ENCODE measurements at places on chromosomes 12 and 14.

DNA sequence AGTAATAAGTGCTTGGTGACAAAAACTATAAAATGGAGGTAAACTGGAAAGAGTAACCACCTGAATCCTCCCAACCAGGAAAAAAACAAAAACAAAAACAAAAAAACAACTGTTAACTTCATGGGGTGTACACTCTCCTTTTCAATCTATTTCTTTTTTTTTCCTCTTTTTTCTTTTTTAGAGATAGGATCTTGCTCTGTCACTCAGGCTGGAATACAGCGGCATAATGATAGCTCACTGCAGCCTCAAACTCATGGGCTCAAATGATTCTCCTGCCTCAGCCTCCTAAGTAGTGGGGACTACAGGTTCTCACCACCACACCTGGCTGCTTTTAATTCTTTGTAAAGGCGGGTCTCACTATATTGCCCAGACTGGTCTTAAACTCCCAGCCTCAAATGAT is 76.8 kb downstream of the PHLDA1 start:
- DNase-seq, result no peak

GRCh38 chr12:24997496-24997895 is 48.6 kb upstream of the BCAT1 start:
- DNase-seq, result no peak

GRCh38 chr14:89374908-89375307 is 42.1 kb downstream of the FOXN3 start:
- no peak for DNase-seq

DNA sequence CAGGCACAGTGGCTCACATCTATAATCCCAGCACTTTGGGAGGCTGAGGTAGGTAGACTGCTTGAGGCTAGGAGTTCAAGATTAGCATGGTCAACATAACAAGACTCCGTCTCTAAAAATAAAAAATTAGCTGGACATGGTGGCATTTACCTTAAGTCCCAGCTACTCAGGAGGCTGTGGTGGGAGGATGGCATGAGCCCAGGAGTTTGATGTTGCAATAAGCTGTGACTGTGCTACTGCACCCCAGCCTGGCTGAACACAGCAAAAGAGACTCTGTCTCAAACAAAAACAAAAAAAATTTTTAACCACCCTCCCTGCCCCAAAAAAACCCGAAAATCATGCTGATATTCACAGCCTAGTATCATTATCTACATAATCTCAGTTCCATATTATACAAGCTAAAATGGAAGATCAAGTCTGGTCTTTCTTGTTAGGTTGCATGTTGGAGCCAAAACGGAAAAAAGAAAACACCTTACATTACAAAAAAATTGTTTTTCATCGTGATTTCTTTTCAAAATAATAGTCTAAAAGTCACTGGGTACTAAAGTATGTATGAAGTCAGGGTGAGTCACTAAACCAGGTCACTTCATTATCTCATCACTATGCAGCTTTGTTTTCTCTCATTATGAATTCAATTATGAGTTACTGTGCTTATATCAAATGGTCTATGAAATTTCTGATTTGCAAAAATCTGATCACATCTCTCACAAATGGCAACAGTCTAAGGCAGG is 13.8 kb downstream of the GXYLT1 start:
- no peak for DNase-seq

DNA sequence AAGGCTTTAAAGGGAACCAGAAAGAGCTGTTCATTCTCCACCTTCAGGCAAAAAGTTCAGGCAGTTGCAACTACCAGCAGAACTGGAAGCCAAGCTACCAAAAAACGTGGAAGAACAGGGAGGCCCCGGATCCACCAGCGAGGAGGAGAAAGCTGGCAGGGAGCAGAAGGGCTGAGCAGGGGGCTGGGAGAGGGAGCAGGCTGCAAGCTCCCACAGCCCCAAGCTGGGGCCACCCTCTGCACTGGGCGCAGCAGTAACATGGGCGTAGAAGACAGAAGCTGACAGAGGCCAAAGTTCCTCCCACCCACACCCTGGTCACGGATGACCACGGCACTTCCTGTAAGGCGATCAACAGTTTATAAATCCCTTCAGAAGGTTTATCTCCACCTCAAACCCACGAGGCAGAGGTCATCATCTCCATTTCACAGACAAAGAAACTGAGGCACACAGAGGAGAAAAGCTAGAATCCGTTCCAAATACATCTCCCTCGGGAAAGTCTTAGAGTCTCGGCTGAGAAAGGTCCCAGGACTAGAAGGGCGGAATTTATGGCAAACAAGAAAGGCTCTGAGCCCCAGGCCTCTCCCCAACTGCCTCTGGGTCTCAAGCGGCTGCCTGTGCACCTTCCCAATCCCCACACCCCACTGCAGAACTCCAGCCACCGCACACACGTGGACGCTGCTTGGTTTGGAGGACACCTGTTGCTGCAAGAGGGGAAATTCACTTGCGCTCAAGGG is 1.8 kb downstream of the CCDC85C start:
- peak; percentile 20 for DNase-seq

DNA sequence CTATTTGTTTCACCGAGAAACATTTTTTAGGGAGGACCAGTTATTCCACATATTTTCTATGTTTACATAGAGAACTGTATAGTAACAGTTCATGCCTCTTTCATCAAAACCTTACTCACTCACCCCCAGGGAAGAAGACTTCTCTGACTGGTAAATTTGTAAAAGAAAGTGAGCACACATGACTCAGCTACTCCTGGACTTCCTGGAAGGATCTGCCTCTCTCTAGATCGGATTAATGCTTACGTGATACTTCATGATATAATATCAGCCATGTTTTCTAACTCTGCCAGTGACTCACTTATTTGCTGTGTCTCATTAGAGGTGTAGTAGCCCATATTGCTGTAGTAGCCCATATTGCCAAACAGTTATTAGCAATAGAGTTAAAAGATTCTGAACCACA is 494.3 kb upstream of the ATXN7L3B start:
- no peak for DNase-seq

DNA sequence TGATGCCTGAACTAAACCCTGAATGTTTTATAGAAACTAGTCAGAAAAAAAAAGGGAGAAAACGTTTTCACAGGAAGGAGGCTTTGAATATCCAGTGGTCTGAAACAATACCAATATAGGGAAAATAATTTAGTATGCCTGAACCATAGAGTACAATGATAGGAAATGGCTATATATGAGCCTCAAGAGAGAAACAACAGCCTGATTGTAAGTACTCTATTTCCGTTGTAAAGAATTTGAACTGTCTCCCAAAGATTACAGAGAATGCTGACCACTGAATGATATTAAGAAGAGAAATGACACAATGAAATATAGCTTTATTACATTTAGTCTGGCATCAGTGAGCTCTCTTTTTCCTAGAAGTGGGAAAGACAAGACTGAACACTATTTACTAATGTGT is 5.5 kb upstream of the GABARAPL1 start:
- no peak for DNase-seq

- DNase-seq, result no peak
Observed at GRCh38 chr14:80110721-80111120, 100.6 kb downstream of the DIO2 start.

GRCh38 chr12:48199774-48200221 is 3.3 kb downstream of the OR10AD1 start:
- no peak for DNase-seq

DNA sequence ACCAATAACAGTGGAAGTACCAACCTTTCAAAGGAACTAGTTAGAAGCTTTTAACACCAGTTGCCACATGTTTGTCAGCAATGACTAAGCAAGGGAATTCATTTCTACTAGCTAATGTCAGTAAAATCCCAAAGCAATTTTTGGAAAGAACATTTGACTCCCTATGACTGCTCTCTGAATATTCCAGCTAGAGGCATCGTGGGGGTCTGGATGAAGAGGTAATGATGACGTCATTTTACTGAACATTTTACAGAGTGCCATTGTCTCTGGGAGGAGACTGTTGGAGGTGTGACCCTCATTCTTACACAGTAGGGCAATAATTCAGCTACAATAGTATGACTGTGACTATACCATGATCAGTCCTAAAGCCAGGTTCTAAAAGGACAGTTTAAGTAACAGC is 204.8 kb downstream of the ITPR2 start:
- no peak for DNase-seq

DNA sequence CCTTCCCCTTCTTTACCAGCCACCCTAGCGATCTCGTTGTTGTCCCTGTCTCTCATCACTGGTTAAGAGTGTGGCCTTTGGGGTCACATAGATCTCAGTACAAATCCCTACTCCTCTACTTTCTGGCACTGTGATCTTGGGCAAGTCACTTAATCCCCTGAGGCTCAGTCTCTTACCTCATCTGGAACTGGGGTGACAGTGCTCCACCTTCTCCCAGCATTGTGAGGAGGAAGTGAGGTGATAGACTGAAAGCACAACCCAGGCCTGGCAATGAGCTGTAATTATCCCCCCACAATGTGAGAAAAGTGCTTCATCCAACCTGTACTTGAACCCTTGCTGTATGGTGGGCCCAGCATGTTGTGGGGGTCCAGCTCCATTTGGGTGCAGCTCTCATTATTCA is 48.0 kb downstream of the IRAK3 start:
- DNase-seq, result no peak

Data from Kasumi-1 (cell line).